B cell (primary cell): ENCODE measurements at places on chromosomes 4 and X. TPM values are rescaled to one million over a fixed set of nuclear protein-coding genes. Genes with fewer than 3 reads are reported as not detected.

GRCh38 chrX:650811-651210, 20.2 kb downstream of the SHOX start:
- DNase-seq = no peak

- no peak for DNase-seq
Measured at GRCh38 chrX:18719852-18720251, 12.4 kb downstream of the PPEF1 start.

- DNase-seq = no peak
Measured at GRCh38 chr4:7765666-7766065, 174.0 kb downstream of the AFAP1 start.

DNA sequence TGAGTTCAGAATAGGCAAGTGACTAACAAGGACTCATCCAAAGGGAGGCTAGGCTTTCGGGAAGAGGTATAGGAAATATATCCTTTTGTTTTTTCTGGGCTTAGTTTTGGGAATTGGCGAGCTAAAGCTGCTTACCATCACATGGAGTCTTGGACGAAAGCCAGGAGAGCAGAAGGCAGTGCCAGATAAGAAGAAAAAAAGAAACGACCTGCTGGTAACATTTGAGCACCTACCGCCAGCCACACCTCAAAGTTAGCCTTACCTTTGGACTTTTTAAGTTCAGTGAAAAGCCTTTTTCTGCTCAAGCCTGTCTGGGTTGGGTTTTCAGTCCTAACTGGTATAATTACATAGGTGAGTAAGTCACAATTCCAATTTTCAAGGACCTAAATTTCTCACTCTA, 85.1 kb upstream of the LCORL start:
- no peak for DNase-seq

- DNase-seq = no peak
Measured at GRCh38 chr4:2450394-2451035, 18.4 kb upstream of the RNF4 start.

GRCh38 chrX:13226214-13226613, 93.6 kb downstream of the ATXN3L start:
- no peak for DNase-seq

- no peak for DNase-seq
Measured at GRCh38 chrX:24002167-24002566, 24.8 kb downstream of the KLHL15 start.

DNA sequence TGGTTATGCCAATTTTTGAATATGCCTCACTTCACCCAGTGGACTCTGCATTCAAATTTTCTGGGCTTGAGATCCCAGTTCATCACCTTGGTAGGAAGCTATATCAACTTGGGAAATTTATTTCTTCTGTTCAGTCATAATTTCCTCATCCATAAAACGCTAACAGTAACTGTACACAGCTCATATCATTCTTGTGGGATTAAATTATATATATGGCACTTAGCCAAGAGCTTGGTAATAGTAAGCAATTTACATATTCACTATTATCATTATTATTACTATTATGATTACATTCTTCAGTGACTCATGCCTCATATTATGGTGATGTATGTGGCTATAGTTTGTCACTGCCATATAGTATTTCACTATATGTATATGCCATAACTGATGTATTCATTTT, 177.6 kb downstream of the CPE start:
- no peak for DNase-seq

GRCh38 chrX:69501429-69501828, 2.7 kb upstream of the NALF2 start:
- no peak for DNase-seq

GRCh38 chr4:110869114-110869513, 246.2 kb upstream of the PITX2 start:
- DNase-seq = no peak

GRCh38 chr4:145539671-145540070, 58.0 kb downstream of the SMAD1 start:
- no peak for DNase-seq

DNA sequence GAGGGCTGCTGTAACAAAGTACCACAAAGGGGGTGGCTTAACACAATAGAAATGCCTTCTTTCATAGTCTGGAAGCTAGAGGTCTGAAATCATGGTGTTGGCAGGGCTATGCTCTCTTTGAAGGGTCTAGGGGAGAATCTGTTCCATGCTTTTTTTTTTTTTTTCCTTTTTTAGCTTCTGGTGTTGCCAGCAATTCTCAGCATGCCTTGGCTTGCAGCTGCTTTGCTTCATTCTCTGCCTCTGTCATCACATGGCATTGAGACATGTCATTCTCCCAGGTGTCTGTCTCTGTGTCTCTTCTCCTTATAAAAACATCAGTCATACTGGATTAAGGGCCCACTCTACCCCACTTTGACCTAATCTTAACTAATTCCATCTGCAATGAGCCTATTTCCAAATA, 78.6 kb upstream of the BOD1L1 start:
- DNase-seq = no peak

- no peak for DNase-seq
Measured at GRCh38 chr4:72205831-72206230, 174.0 kb downstream of the NPFFR2 start.

GRCh38 chr4:8488791-8489369, 48.3 kb downstream of the TRMT44 start:
- DNase-seq = no peak

GRCh38 chr4:188660796-188661195, 521.6 kb downstream of the TRIML1 start:
- no peak for DNase-seq

- DNase-seq = no peak
Measured at GRCh38 chr4:3123181-3123671, 48.7 kb downstream of the HTT start.

DNA sequence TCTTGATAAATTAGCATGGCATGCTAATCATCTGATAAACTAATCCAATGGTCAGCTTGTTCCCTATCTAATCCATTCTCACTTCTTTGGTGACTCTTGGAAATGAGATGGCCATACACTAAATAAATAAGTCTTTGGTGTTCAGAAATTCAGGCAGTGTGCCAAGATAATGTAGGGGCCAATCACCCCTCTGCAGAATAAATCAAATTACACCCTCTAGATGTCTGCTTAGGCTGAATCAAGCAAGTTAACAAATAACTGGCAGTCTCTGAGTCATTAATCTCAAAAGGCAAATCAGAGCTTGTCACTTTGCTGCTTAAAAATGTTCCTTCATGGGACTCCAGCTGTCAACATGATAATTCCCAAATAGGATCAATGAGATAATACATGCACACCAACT, 97.4 kb downstream of the NLGN4X start:
- DNase-seq = no peak

GRCh38 chr4:7978907-7979651, 39.4 kb upstream of the AFAP1 start:
- DNase-seq = no peak

GRCh38 chr4:71614621-71615020, 169.3 kb downstream of the GC start:
- DNase-seq = no peak

- DNase-seq = no peak
Measured at GRCh38 chr4:54400802-54401201, 171.7 kb downstream of the PDGFRA start.

DNA sequence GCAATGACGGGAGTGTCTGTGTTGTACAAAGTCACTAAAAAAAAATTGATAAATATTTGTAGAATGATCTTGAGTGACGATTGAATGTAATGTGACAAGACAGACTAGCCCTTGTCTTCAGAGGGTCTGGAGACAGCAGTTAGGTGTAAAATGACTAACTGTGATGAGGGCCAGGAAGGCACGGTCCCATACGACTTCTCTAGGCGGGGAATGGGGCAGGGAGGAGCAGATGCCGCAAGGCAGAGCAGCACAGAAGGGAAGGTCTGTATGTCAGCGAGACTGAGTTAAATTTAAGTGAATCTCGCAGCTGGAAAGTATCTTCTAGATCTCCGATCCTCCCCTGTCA, 405 bp downstream of the CENPE start:
- DNase-seq = no peak

DNA sequence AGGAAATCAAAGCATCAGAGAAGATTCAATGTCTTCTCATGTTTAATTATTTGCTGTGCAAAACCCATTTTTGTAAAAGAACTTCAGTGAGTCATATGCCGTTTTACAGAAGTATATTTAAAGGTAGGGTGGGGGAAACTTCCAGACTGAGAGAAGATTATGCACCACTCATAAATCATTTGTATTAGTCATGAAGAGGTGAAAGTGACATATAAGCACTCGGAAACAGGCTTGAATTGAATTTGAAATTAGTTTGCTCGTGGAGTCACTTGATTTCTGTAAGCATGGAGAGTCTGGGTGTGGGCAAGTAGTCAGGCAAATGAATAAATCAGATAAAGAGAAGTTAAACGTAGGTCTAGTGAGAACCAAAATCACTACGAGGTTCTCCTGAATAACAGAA, 335.1 kb downstream of the ANK2 start:
- no peak for DNase-seq

DNA sequence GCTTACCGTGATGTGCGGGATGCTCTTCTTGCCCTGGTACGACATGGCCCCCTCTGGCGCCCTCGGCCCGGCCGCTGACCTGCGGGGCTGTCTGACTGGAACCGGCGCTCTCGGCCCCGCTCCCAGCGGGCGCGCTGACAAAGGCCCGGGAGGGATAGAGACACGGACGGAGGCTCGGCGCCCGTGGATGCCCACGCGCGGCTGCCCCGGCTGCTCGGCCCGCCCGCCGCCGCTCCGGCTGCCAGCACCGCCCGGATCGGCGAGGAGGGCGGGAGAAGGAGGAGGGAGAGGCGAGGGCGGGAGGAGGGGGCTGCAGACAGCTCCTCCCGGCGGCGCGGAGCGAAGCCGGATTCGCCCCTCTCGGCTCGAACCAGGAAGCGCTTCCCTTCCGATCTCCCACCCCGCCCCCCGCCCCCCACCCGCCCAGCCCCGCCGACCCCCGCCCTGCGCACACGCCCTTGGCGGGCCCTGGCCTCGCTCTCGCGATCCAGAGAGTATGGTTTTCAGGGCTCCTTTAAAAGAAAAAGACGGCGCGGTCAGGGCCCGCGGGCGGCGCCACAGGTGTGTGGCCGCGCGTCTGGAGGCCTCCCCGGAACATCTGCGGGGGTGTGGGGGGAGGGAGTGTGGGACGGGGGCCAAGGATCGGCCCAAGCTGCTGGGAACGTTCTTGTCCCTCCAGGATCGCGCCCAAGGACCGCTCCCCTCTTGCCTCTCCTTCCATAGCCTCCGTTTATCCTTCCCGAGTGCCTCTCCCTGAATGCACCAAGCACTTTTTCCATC, 4.5 kb downstream of the CRMP1 start:
- DNase-seq = no peak

DNA sequence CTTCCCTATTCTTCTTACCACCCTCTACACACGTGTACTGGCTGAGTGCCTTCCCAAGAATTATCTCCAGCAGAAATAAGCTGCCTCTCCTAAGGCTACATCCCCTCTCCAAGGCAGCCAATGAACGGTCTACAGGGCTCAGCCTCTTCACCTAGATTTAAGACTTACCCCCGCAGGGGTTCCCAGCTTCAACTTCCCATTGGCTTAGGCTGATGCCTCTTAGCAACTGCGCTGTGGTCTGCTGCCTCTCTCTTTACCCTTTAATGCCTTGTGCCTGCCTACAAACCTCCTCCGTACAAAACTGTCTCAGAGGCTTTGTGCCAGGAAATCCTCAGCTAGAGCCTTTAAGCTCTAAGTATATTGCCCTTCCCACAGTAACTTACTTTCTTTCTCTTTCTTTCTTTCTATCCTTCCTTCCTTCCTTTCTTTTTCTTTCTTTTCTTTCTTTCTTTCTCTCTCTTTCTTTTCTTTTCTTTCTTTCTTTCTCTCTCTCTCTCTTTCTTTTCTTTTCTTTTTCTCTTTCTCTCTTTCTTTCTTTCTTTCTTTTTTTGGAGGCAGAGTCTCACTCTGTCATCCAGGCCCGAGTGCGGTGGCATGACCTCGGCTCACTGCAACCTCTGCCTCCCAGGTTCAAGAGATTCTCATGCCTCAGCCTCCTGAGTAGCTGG, 15.1 kb upstream of the PIGA start:
- no peak for DNase-seq

DNA sequence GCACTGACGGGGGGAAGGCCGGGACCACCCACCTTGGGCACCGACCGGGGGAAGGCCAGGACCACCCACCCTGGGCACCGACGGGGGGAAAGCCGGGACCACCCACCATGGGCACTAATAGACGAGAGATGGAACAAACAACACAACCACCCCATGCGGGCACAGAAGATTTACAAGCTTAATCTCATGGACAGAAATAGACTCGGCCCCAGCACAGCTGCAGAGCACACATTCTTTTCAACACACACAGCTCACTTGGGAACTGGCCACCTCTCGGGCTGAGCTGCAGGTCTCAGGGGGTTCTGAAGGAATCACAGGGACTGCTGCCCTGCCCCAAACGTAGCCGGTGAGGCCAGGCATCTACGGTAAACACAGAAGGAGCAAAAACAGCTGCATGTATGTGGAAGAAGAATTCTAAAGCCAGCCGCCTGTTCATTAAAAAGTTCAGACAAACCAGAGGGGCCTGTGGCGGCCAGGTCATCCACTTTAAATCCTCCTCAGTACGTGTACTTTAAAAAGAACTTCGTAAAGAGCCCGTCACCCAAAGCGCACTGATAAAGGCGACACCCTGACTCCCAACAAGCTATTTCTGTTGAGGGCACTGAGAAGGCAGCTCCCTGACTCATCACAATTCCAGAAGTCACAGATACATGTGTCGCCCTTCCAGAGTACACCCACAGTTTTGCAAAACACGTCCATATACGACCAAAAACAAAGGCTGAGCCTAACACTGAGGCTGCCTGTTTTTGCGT, 17.7 kb downstream of the PPP2R3B start:
- no peak for DNase-seq

GRCh38 chr4:80197601-80198440, 518 bp downstream of the PRDM8 start:
- peak; percentile 44 for DNase-seq

GRCh38 chrX:2327423-2327822, 173.4 kb downstream of the DHRSX start:
- DNase-seq = no peak

- no peak for DNase-seq
Measured at GRCh38 chr4:106258145-106259045, 57.6 kb downstream of the TBCK start.

GRCh38 chr4:166202991-166203390, 330.0 kb downstream of the TLL1 start:
- DNase-seq = no peak

SMIM10L2A gene
- total RNA-seq = 0.53 and 0.76 TPM in 2 replicates

MEPE gene
- not detected in 2 replicates for total RNA-seq

BMPR1B gene
- total RNA-seq = not detected in 2 replicates

TRIML1 gene
- not detected in 2 replicates for total RNA-seq

KIAA1210 gene
- not detected in 2 replicates for total RNA-seq

PPBP gene
- 0.42 TPM in 1 of 2 replicates, not detected in the other for total RNA-seq

SH3BP2 gene
- total RNA-seq = 27.8 and 30.8 TPM in 2 replicates

SYP gene
- 1.2 TPM in 2 replicates for total RNA-seq

MAGEA8 gene
- not detected in 2 replicates for total RNA-seq

MAGEA12 gene
- total RNA-seq = not detected in 2 replicates

CXXC4 gene
- not detected in 2 replicates for total RNA-seq

CT47B1 gene
- not detected in 2 replicates for total RNA-seq
